ENCODE measurements at places on chromosomes 5 and 9.

DNA sequence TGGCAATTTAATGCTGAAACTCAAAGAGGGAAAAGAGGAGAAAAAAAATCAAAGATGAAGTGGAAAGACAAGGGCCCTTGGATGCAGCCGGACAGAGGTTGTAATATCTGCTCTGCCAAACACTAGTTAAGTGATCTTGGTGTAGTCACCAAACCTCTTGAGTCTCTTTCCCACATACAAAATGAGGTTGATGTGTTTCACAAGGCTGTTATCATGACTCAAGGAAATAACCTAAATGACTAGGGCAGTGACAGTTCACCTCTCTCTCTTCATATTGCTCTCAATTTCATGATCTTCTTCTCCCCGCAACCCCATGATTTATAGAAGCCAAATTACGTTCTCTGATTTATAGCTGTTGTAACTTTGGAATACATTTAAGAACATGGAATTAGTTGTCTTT lies 44.9 kb downstream of the PIK3R1 start:
- DNase-seq, result no peak

DNA sequence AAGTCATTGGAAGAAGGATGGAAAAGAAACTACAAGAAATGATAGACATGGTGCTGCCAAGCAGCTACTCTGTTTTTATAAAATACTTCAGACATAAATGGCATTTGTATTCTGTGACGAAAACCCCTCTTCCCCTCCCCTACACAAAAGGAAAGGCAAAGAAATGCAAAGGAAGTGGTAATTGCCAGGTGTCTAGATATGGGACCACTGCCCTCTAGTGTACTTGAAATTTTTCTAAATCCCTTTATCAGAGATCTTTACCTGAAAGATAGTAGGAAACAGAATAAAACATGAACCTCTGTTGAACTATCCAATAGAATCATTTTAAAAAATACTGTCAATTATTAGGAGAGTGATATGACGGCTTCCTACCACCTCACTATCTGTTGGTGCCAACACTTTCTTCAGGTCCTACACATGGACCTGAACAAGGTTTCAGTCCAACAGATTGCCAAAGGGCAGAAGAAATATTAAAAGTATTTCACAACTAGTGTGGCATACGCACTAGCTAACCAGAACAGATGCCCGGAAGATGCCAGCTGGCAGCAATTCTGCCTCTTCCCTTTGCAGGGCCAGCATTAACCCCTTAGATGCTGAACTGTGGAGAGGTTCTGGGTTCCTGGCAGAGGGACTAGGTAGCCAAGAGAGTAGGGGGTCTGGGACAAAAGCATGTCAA lies 104.1 kb downstream of the TSSK1B start:
- DNase-seq, result peak; percentile 89

DNA sequence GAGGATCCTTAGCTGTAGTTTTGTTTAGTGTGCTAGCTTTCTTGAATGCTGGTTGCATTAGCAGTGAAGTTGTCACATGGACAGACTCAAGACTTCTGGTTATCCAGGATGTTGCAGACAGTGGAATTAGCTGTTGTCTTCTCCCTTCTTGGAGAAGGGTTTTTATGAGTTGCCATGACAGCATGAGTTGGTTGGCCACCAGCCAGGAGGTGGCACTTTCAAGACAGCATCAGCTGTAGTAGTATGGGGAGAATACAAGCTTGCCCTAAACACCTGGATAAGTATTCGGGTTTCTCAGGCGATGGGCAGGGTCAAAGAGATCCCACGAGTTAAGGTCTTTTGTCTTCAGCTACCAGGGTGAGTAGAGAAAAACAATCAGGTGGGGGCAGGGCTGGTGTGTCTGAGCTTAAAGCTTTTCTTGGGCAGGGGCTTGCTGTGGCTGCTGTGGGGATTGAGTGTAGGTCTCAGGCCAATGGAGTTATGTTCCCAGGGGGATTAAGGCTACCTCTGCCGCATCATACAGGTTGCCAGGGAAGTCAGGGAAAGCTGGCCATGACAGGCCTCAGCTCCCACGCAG lies 7.7 kb upstream of the C5orf47 start:
- DNase-seq, result no peak

- no peak for DNase-seq
These were observed 77.3 kb downstream of the NFIB start for GRCh38 chr9:14236591-14236990.

DNA sequence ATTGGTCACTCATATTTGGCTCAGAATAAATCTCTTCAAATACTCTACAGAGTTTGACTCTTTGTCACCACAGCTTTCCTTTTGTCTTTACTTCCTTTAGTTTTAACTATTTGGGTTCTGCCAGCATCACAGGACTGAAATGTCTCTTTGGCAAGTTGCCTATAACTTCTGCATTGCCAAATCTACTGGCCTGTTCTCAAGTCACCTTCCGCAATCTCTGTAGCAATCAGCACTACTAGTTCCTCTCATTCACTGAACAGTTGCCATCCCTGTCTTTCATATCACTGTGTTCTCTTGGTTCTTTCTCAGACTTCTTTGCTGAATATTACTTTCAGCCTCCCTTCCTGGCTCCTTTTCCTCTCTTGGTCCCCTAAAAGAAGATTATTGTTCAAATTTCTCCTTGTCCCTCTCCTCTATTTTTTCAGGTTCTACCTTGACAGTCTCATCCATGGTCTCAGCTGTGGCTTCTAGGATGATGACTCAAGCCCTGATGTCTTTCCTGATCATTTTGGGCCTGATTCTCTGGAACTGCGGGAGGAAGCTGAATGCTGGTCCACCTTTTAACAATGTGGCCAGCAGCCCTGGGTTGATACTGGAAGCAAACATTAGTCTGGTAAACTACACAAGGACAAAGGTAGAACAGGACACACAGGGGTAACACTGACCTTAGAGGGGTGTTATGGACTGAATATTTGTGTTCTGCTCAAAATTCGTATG lies 44.0 kb upstream of the LIFR start:
- DNase-seq, result no peak

DNA sequence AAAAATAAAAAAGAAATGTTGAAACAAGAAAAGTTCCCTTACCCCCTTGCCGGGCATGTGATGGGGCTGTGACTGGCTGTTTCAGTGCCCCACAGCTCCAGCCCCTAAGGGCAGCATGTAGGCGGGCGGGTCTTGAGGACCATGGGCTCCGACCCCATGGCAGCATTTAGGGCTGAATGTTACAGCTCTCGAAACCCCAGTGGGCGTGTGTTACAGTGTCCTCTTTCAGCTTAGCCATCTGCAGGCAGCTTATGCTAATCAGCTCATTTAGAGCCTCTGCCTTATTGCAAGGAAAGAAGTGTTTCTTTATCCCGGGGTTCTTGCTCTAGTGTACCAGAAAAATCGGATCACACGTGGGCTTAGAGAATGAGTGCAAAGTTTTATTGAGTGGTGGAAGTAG lies 497.4 kb upstream of the CYLC2 start:
- DNase-seq, result peak; percentile 94

- no peak for DNase-seq
These were observed 163.5 kb upstream of the OTULINL start for GRCh38 chr5:14417792-14418765.

GRCh38 chr5:168093200-168093910 lies 198.1 kb upstream of the WWC1 start:
- DNase-seq, result no peak

- peak; percentile 40 for DNase-seq
These were observed 64.9 kb downstream of the DOCK2 start for GRCh38 chr5:169701910-169702451.

GRCh38 chr5:169599451-169599850 lies 15.9 kb downstream of the SPDL1 start:
- DNase-seq, result no peak

DNA sequence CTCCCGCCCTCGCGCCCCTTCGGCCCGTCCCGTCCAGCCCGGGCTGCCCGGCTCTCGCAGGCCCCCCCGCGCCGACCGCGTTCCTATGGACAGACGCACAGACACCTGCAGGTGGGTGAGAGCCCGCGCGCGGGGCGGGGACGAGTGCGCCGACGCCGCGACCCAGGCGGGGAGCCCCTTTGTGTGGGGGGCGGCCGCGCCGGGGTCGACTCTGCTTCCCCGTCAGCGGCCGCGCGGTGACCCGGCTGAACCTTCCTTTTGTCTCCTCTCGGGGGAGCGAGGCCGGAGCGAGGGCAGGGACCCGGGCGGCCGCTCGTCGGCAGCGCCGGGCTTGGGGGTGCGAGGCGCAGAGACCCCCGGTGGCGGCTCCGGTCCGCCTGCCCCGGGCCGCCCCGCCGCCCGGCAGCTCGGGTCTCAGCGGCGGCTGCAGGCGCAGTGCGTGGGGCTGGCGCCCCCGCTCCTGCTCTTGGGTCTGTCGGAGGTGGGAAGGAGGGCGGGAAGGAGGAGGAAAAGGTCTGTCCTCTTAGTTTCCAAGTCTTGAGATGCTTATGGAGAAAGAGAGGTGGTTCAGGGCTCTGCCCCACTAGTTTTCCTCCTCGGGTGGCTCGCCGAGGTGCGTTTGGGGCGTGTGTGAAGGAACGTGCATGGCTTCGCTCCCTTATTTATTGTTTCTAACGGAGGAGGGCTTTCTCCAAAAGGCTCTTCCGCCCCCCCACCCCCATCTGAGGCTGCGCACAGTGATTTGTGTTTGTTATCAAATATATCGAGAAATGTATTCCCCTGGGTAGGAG lies 576 bp downstream of the KIAA1958 start:
- peak; percentile 68 for DNase-seq

- no peak for DNase-seq
These were observed 30.6 kb downstream of the ZNF169 start for GRCh38 chr9:94289691-94290090.

Data from NCI-H524 (cell line).